Natural killer cell (primary cell): ENCODE measurements at places on chromosomes 16 and 17.

GRCh38 chr16:89697161-89697615, 4.3 kb downstream of the SPATA2L start:
- no peak overlapping the region for H3K4me3 ChIP-seq
- H3K4me1 ChIP-seq: peaks cover 46% of the 10 kb centered on the region
- no peak for DNase-seq
- H3K27me3 ChIP-seq: no peaks in the 10 kb centered on the region
- peaks cover 23% of the 10 kb centered on the region for H3K36me3 ChIP-seq

- H3K4me3 ChIP-seq: peak overlapping the region; percentile 58
- peaks cover 98% of the 10 kb centered on the region for H3K4me1 ChIP-seq
- H3K27ac ChIP-seq: peak overlapping the region; percentile 98
- no peaks in the 10 kb centered on the region for H3K36me3 ChIP-seq
- DNase-seq: peak; percentile 96
Observed at GRCh38 chr17:40323391-40324381, 14.7 kb downstream of the RARA start.

DNA sequence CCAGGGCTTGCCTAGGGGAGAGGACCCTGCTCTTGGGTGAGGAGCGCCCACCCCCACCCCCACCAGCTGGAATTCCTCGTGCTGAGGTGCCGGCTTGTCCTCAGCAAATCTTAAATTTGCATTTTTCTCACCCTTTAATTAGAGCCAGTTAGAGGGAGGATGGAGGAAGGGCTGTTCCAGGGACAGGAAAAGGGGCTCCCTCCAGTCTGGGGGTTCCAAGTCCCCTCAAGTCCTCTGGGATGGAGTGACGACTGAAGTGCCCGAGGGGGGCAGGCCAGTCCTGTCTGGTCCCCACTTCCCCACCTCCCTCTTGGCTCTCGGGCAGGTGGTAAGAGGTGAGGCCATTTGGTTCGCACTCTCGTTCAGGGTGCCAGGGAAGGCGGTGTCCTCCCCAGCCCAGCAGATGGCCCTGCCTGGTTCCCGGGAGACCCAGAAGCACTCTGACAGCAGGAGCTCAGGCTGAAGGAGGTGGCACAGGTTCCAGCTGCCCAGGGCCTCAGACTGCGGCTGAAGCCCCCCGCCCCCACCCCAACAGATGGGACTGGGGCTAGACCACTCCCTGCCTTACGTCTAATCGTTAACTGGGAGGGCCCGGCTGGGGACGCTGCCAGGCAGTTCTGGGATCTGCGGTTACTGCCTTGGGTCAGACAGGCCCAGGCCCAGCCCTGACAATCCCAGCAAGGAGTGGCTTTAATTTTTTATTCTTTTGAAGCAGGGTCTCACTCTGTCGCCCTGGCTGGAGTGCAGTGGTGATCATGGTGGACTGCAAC, 2.2 kb downstream of the RAB26 start:
- peaks cover 57% of the 10 kb centered on the region for H3K4me1 ChIP-seq
- no peak for DNase-seq
- H3K27me3 ChIP-seq: no peaks in the 10 kb centered on the region
- H3K27ac ChIP-seq: no peak overlapping the region
- no peak overlapping the region for H3K4me3 ChIP-seq

- peaks cover 24% of the 10 kb centered on the region for H3K4me1 ChIP-seq
- no peak for DNase-seq
- H3K27ac ChIP-seq: peak overlapping the region; percentile 41
- H3K36me3 ChIP-seq: peaks cover 4% of the 10 kb centered on the region
- H3K27me3 ChIP-seq: no peaks in the 10 kb centered on the region
- H3K4me3 ChIP-seq: no peak overlapping the region
Observed at GRCh38 chr17:80789356-80789902, 202.2 kb upstream of the CHMP6 start.

DNA sequence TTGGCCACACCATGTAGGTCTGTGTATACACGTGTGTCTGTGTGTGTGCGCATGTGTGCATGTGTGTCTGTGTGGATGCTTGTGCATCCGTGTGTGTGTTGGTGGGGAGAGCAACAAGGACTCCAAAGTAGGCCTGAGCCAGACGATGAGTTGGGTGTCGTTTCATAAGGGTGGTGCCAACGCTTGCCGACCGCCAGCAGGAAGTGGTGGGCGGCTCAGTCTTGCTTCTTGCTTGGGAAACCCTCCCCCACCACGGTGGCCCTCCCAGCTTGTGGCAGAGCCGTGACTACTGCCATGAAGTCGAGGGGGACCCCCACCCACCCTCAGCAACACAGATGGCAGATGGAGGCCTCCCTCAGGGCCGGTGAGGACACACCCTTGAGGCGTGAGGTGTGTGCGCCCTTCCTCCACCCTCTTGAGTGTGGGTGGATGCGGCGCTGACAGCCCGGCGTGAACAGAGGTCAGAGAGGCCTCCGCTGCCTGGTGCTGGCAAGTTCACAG, 17.5 kb downstream of the SBK1 start:
- no peak overlapping the region for H3K4me3 ChIP-seq
- H3K27ac ChIP-seq: peak overlapping the region; percentile 90
- peak; percentile 87 for DNase-seq
- H3K36me3 ChIP-seq: no peaks in the 10 kb centered on the region
- no peaks in the 10 kb centered on the region for H3K27me3 ChIP-seq

DNA sequence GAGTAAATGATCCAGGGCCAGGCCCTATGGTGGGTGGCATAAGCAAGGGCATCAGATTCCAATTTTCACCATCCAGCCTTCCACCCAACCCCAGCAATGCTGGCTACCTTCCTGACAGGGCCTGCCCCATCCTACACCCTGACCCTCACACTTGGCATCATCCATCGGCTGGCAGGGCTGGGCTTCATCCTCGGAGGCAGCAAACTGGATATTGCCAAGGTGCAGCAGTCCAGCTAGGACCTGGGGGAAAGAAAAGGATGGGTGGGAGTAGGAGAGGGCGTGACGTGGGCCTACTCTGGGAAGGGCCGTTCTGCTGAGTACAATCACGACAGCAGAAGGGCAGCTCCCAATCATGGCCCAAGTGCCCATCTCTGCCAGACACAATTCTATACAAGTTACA, 23.5 kb downstream of the MYO19 start:
- no peaks in the 10 kb centered on the region for H3K4me1 ChIP-seq
- DNase-seq: no peak
- H3K36me3 ChIP-seq: peaks cover 5% of the 10 kb centered on the region
- H3K27ac ChIP-seq: no peak overlapping the region

GRCh38 chr17:55652114-55652823, 70.4 kb downstream of the TMEM100 start:
- H3K27me3 ChIP-seq: no peaks in the 10 kb centered on the region
- H3K4me3 ChIP-seq: no peak overlapping the region
- no peaks in the 10 kb centered on the region for H3K36me3 ChIP-seq
- DNase-seq: no peak

GRCh38 chr16:19700319-19700781, 17.7 kb downstream of the KNOP1 start:
- peaks cover 34% of the 10 kb centered on the region for H3K4me1 ChIP-seq
- H3K36me3 ChIP-seq: peaks cover 37% of the 10 kb centered on the region
- no peak for DNase-seq
- H3K4me3 ChIP-seq: no peak overlapping the region
- no peaks in the 10 kb centered on the region for H3K27me3 ChIP-seq

GRCh38 chr16:54402270-54402669, 115.7 kb upstream of the IRX3 start:
- no peak overlapping the region for H3K27ac ChIP-seq
- H3K4me1 ChIP-seq: no peaks in the 10 kb centered on the region
- H3K27me3 ChIP-seq: no peaks in the 10 kb centered on the region
- H3K4me3 ChIP-seq: no peak overlapping the region

GRCh38 chr16:73778887-73779286, 517.7 kb upstream of the PSMD7 start:
- no peak overlapping the region for H3K4me3 ChIP-seq
- H3K27ac ChIP-seq: no peak overlapping the region
- H3K4me1 ChIP-seq: no peaks in the 10 kb centered on the region
- no peaks in the 10 kb centered on the region for H3K36me3 ChIP-seq

DNA sequence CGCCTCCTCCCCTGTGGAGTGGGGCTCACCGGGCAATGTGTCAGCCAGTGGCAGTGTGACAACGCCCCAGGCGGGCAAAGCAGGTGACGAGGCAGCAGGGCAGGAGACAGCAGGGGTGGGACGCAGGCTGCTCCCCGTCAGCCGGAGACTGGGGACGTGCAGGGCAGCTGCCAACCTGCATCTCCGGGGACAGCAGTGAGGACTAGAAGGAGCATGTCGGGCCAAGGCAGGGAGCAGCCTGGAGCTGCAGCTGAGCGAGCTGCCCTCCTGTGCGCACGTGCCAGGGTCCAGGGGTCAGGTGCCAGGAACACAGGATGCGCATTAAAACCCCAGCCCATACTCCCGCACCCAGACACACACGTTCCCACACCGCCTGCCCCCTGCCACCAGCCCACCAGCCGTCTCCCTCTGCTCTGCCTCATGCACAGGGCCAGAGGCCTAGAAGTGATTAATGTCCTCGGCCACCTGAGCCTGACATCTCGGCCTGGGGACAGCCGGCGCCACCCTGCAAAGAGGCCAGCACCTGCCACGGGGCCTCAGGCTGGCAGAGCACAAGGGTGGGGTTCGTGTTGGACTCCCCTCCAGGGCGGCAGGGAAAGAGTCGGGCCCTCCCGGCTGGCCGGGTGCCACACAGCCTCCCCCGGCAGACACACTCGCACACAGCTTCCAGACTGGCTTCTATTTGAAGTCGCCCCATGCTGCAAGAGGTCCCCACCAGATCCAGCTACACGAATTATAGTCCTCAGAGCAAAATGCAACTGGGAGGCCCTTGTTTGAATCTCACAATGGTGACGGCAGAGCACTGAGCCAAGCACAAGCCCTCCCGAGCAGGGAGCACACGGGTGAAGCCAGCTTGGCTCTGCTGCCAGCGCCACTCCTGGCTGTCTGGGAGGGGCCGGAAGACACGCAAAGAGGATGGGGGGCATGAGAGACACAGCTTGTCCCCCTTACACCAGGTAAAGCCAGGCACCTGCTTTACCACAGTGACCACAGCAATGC, 90.4 kb downstream of the RBFOX3 start:
- no peaks in the 10 kb centered on the region for H3K27me3 ChIP-seq
- no peaks in the 10 kb centered on the region for H3K36me3 ChIP-seq

DNA sequence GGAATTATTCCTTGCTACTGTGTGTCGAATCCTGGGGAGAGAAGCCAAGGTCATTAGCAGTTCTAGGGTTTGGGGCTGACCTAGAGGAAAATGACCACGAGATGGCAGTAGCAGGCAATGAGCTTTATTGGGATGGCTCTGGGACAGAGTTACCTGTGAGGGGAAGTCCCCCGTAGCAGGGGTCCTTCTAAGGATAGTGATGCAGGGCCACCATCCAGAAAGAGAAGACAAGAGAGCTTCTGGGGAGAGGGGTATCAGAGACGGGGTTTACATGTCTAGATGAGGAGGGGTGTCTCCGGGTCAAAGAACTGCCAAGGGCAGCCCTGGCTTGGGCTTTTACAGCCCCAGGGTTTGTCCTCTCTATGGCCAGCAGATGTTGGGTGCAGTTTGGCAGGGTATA, 6.4 kb upstream of the GGT6 start:
- no peak overlapping the region for H3K4me3 ChIP-seq
- H3K36me3 ChIP-seq: no peaks in the 10 kb centered on the region
- H3K4me1 ChIP-seq: peaks cover 5% of the 10 kb centered on the region

GRCh38 chr17:61422116-61422799, 22.6 kb downstream of the TBX2 start:
- H3K27me3 ChIP-seq: peaks cover under 1% of the 10 kb centered on the region
- no peak overlapping the region for H3K27ac ChIP-seq
- H3K4me3 ChIP-seq: no peak overlapping the region
- H3K36me3 ChIP-seq: no peaks in the 10 kb centered on the region
- no peaks in the 10 kb centered on the region for H3K4me1 ChIP-seq

DNA sequence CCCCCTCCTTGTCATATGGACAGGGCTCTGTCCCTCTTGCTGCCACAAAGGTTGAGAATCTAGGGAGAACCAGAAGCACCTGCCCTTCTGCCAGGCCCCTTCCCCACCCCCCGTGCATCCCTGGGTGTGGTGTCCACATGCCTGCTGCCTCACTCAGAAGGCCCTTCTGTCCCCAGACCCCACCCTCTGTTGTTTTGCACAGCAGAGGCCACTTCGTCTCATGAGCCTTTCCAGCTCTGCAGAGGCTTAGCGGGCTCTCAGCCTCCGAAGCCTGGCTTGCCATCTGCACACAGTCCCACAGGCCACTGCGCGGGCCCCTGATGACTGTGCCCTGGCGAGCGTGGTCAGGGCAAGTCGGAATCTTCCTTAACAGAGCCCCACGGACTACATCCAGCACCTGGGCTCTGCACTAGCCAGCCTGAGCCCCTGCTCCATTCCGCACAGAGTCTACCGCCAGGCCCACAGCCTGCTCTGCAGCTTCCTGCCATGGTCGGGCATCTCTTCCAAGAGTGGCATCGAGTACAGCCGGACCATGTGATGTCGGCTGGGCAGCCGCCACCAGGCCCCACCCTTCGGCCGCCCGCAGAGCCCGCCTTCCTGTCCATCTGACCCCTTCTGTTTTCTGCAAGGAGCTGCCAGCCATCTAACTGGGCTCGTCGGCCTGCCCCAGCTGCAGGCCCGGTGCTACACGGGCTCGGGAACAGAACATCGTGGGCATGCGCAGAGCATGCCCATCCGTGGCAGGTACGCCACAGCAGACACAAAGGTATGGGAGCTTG, 10.8 kb downstream of the C16orf90 start:
- H3K4me3 ChIP-seq: no peak overlapping the region
- peaks cover 59% of the 10 kb centered on the region for H3K36me3 ChIP-seq
- H3K27me3 ChIP-seq: no peaks in the 10 kb centered on the region
- no peak for DNase-seq
- no peak overlapping the region for H3K27ac ChIP-seq

GRCh38 chr17:164303-165235, 16.9 kb downstream of the DOC2B start:
- no peak overlapping the region for H3K4me3 ChIP-seq
- H3K27me3 ChIP-seq: no peaks in the 10 kb centered on the region
- DNase-seq: peak; percentile 63

DNA sequence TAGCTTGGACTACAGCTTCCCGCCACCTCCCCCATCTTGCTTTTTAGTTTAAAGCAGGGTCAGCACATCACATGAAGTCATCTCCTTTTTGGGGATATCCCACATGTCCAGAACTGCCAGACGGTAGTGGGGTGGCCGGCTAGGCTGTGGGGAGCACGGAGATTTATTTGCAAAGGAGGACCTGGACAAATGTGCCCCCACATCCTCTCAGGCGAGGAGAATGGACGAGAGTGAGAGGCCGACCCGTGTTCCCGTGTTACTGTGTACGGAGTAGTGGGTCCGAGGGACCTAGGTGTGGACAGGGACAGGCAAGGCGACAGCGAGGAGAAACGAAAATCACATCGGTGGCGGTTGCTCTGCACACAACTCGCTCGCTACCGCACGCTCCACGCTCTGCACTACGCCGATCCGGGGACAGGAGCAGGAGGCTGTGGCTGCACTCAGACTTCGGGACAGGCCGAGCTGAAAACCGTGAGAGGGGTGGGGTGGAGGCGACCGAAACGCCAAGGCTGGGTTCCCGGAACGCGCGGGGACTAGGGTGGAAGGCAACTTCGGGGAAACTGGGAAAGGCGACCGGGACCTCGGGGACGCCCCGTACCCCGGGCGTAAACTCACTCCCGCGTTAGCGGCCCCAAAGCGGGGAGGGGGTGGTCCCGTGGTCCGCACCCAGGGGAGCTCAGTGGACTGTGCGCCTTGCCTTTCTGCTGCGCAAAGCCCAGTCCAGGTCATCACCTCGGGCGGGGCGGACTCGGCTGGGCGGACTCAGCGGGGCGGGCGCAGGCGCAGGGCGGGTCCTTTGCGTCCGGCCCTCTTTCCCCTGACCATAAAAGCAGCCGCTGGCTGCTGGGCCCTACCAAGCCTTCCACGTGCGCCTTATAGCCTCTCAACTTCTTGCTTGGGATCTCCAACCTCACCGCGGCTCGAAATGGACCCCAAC, at the start of gene MT1A:
Gene MT1A (plus strand): TSS at position 853 of the 937 bp plus-strand sequence. CDS start 73 bp downstream, at position 926.
- H3K36me3 ChIP-seq: no peaks in the 10 kb centered on the region
- H3K27ac ChIP-seq: no peak within 1 kb of the TSS
- no peak within 1 kb of the TSS for H3K4me3 ChIP-seq
- no peak for DNase-seq
- peaks cover 23% of the 10 kb centered on the region for H3K4me1 ChIP-seq
